Retinal pigment epithelial cell (primary cell): ENCODE measurements at places on chromosomes 4 and X.

- DNase-seq, result no peak
Observed at GRCh38 chrX:136162827-136163570, 15.7 kb downstream of the FHL1 start.

- DNase-seq, result no peak
Observed at GRCh38 chrX:123184219-123184865, at the start of gene GRIA3. Gene GRIA3, plus strand, starts transcription at chrX:123184278. Its CDS starts 258 bp downstream, at chrX:123184536.

GRCh38 chr4:118046323-118046722, 12.0 kb downstream of the NDST3 start:
- no peak for DNase-seq

- DNase-seq, result no peak
Observed at GRCh38 chr4:48178931-48179330, 44.9 kb upstream of the TXK start.

- no peak for DNase-seq
Observed at GRCh38 chr4:159141193-159141592, 38.3 kb downstream of the RAPGEF2 start.

DNA sequence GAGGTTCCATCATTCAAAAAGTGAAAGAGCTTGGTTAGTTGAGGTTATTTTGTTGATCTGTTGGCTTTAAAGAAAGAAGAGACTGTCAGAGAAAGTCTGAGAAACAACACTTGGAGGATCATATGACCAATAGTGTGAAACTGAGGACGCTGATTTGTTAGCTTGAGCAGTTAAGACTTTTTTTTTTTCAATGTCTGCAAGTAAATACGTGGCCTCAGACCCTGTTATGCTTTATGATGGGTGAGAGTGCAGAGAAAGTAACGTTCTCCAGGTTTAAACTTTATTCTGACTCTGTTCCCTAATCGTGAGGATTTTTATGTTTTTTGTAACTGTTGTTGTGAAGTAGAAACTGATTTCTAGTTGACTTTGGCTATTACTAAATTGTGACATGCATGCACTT, 45.9 kb downstream of the GAB1 start:
- DNase-seq, result no peak

- DNase-seq, result no peak
Observed at GRCh38 chr4:7165874-7166201, 26.5 kb upstream of the SORCS2 start.

- no peak for DNase-seq
Observed at GRCh38 chr4:3283483-3283882, 9.3 kb upstream of the RGS12 start.

GRCh38 chr4:184280591-184281071, 63.0 kb upstream of the ENPP6 start:
- no peak for DNase-seq

GRCh38 chr4:83019794-83020494, 9.3 kb upstream of the LIN54 start:
- DNase-seq, result no peak

DNA sequence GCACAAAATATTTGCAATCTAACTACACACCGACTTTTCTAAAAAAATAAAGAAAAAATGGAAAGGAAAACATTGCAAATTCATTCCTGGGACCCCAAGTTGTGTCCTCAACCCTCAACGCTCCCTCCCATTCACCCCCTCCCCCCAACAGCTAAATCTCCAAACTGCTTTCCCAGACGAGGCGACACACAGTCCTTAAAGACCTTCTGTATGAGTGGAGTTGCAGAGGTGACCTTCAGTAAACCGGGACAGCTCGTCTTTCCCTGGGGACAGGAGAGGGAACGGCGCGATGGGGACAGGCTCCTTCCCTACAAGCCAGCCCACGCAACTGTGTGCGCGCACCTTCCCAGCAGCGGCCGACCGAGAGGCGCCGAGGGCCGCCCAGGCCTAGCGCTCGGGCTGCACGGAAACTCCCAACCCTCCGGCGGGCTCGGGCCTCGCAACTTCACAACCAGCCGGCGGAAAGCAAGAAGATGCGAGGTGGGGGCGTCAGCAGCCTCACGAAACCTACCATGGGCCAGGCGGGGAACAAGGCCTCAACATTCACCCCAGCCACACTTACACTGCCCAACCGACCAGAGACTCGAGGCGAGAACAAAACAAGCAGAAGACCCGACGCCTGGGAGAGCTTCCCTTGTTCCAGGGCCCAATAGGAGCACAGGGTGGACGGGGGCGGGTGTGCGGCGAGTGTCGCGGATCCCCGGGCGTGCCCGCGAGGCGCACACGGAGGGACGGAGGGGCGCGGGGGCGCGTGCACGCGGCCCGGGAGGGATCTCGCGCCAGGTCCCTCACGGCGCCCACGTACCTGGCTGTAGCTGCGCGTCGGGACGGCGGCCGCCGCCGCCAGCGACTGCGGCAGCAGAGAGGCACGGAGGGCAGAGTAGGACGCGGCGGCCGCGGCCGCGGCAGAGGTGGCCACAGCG, 763 bp downstream of the GRSF1 start:
- DNase-seq, result no peak

GRCh38 chr4:15182600-15183220, 180.4 kb downstream of the CPEB2 start:
- no peak for DNase-seq

- no peak for DNase-seq
Observed at GRCh38 chr4:148800940-148801339, 358.7 kb upstream of the NR3C2 start.

DNA sequence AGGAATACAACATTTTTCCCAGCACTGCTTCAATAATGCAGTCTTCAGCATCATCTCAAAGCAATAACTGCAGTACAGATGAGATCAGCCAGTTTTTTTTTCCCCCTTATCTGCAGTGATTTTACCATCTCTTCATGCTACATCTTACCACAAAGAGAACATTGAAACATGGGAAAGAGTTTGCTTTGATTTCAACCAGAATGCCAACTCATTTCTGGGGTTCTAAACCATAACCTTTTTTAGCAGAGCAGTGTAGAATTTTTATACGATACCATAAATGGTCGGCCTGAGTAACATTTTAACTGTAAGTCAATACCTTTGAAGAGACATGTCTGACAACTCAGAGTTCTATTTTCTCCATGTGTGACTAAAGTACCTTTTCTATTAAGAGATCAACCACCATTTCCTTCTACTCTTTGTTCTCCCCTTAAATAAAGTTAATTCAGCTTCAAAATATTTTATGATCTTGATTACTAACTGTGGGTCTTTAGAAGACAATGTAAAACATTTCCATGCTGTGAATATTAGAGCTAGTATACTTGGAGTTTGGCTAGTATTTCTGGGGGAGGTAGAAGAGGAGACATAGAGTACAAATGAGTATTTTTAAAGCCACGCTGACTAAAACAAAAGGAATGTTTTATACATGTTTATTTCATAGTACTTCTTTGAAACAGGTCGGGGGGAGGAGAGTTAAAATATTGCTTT, 69.1 kb downstream of the TET2 start:
- no peak for DNase-seq
